ENCODE measurements at places on chromosomes 13 and 19. TPM values are rescaled to one million over a fixed set of nuclear protein-coding genes. Genes with fewer than 3 reads are reported as not detected.

The SIGLEC14 gene
- total RNA-seq = 0.94 TPM

The B3GNT8 gene
- 12.4 TPM for total RNA-seq

The ERICH6B gene
- total RNA-seq = not detected

The ZNF823 gene
- total RNA-seq = 3.1 TPM

The APLP1 gene
- 25.7 TPM for total RNA-seq

The CD37 gene
- 6.5 TPM for total RNA-seq

All from left ventricle myocardium superior (tissue), 1 donor.